ENCODE measurements at places on chromosomes 3 and 15.

DNA sequence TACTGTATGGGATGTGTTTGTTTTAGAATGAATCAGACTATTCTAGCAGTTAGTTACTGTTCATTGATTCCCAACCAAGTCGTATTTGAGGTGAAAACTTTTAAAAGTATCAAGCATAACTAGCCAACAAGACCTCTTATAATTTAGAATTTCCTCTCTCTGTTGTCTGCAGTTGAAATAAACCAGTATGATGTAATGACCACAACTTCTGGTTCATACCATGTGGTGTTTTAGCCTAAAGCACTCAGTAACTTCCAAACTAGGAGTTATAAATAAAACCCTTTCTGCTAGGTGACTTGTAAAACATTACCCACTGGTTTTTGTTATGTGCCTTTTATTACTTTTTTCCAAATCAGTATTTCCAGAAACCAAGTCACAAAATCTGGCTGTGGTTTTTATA, 19.8 kb upstream of the P2RY12 start:
- DNase-seq: no peak

GRCh38 chr15:101103598-101103997, 148.2 kb downstream of the CHSY1 start:
- no peak for DNase-seq

DNA sequence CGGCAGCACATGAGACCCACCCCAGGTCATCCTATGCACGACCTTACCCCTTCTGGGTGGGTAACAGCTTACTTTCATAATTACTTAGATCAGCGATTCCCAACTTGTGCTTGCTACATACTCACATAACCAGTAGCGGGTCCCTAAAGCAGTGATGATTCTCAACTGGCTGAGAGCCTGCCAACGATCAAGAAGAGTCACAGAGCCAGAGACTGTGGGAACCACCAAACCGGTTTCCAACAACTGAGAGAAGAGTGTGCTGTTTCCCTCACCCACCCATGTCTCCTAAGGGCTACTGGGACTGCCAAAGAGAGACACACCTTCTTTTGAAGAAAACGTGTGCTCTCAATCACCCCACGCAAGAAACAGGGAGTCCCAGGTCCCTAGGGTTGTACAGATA, 12.0 kb upstream of the XXYLT1 start:
- DNase-seq: no peak

DNA sequence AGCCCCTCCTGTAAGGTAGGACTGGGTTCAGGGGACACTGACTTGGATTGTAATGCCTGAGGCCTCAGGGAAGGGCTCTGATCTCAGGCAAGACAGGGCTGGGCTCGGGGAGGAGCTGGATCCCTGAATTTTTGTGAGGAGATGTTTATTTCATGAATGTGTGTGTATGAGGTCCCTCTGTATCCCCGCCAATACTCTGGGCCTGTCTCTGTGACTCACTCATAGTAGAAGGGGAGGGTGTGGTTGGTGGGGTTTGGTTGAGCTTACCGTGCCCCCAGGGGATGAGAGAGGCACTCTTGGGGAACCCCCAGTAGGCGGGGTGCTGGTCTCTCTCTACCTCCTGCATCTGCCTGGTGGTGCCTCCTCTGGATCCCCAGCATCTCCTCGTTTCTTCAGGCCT, 28.1 kb downstream of the RPSA start:
- DNase-seq: no peak

- DNase-seq: no peak
These were observed 137.1 kb downstream of the ZNF609 start for GRCh38 chr15:64597477-64597822.

- DNase-seq: no peak
These were observed 50.4 kb downstream of the SLC2A2 start for GRCh38 chr3:170976190-170976519.

- no peak for DNase-seq
These were observed 199.5 kb downstream of the LPP start for GRCh38 chr3:188353426-188353825.

DNA sequence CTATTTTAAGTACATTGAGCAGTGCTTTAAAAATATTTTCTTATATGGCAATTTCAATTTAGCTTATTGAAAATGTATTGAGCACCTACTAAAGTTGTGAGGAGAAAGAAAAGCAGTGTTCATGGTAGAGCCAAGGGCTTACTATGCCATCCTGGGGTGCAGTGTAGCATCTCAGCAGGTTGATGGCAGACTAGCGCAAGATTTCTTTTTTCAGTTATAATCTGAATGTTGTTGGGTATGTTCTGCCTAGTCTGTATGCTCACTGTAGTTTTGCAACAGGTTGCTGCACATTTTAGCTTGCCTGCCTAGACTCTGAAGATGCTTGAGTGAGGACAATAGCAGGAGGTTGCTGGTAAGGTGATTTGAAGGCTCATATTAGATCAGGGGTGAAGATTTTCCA, 103.1 kb upstream of the UNC13C start:
- no peak for DNase-seq

DNA sequence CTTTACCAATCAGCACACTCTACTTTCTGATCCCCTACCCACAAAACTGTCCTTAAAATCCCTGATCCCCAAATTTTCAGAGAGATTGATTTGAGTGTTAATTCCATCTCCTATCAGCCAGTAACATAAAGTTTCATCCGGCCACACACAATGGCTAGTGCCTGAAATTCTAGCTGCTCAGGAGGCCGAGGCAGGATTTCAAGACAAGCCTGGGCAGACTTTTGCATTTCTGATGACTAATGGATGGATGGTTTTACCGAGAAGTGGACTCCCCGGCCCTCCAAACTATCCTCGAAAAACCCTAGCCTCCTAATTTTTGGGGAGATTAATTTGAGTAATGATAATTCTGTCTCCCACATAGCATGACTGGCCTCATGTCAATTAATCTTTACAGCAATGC, 269.8 kb upstream of the POU1F1 start:
- no peak for DNase-seq

DNA sequence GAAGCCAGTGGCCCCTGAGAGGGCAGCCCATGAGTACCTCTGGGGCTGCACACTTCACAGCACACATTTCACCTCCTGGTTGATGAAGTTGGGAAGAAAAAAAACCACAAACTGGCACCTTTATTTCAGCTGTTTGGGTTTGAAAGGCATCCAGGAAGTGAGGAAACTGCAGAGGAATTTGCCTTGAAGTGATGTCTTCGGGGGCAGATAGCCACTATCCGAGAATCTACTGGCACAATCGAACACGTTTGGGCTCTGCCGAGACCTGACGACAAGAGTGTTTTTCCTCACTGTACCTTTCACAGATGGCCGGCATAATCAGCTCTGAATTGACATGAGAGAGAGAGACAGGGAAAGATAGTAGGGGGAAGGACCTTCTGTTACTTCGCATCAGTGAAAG, 59.7 kb downstream of the LRIG1 start:
- DNase-seq: no peak

- DNase-seq: no peak
These were observed 8.7 kb upstream of the ACAP2 start for GRCh38 chr3:195451373-195452015.

DNA sequence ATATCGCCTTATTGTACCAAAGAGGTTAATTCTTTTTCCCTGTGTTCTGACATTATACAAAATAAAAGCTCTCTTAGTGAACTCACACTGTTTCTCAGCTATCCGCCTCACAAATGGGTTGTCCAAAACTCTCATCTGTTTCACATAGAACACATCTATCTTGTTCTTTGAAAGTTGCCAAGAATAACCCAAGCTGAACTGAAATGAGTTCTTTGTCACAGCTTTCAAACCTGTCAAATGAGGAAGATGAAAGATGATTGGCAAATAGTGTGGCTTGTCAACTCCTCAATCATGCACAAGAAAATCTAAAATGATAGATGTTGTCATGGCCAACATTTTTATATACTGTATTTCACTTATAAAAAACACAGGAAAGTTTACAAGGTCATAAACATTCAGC, 168.1 kb upstream of the OSTN start:
- DNase-seq: no peak

DNA sequence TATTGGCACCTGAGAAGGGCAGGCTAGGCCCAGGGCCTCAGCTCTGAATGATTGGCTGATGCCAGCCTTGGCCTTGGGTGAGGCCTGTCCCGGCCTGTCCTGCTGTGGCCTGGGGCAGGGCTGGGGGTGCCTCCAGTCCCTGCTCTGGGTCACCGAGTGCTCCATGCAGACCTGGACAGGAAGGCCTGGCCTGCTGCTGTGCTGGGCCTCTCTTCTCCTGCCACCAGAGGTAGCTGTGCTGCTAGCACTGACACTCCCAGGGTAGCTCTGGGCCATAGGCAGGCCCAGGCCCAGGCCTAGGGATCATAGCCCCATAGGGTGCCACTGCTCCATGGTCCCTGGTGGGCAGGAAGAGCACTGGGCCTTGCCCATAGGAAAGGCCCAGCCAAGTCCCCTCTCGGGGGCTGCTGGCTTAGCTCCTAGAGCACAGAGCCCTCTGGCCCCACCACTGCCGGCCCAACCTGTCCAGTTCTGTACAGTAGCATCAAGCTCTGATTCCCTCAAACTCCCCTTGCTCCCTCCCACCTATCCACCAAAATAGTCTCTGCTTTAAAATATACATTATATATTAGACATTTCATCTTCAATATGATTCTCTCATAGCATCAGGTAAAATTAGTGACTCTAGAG, 18.2 kb downstream of the ABTB1 start:
- peak; percentile 70 for DNase-seq

DNA sequence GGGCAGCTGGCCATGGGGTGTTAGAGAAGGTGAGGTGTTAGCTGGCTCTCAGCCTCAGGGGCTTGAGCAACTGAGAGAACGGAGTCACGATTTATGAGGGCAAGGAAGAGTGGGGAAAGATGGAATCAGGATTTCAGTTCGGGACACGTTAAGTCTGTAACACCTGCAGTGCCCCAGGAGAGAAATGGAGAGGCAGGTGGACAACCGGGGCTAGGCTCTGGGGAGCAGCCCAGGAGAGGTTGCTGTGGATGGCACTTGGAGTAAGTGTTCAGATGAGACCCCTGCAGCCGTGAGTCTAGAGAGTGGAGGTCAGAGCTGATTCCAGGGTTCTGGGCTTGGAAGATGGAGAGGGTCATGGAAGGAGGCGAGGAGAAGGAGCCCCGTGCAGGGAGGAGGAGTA, 237.9 kb downstream of the OCA2 start:
- DNase-seq: peak; percentile 36

- peak; percentile 53 for DNase-seq
These were observed 771.7 kb downstream of the IGSF11 start for GRCh38 chr3:118262800-118263402.

- DNase-seq: no peak
These were observed 15.9 kb downstream of the PFN2 start for GRCh38 chr3:149954812-149955211.

DNA sequence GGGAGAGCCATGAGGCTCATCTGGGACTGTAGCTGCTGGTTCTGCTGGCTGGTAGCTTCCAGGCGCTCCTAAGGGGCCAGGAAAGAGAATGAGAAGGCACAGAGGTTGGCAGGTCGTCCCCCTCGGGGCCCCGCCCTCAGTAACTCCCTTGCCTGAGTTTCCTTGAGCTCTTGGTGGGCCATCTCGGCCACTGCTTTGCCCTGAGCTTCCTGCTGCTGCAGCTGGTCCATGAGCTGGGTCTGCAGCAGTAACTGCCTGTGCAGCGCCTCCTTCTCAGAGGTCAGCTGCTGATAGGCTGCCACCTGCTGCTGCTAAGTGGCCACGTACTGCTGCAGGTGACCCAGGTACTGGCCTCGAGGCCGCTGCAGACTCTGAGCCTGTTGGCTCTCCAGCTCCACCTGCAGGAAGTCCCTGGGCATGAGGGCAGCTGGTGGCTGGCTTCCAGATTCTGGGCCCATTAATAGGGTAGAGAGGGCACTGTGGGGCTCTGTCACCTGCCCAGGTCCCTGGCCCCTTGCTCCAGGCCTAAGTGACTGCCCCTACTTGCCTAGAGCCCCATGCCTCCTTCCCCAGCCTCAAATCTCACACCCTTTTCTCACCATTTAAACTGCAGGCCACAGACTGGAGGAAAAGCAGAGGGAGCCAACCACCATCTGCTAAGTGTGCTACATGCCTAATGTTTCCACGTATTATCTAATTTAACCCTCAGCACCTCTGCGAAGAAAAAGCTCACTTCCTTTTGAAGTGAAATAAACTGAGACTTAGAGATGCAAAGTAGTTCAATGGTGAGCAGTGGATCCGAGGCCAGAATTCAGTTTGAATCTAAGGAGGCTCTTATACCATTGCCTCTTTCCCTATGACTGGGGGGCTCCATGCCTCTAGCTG, 10.8 kb upstream of the VPS33B start:
- no peak for DNase-seq

- DNase-seq: no peak
These were observed 141.5 kb upstream of the EIF1B start for GRCh38 chr3:40167958-40168357.

DNA sequence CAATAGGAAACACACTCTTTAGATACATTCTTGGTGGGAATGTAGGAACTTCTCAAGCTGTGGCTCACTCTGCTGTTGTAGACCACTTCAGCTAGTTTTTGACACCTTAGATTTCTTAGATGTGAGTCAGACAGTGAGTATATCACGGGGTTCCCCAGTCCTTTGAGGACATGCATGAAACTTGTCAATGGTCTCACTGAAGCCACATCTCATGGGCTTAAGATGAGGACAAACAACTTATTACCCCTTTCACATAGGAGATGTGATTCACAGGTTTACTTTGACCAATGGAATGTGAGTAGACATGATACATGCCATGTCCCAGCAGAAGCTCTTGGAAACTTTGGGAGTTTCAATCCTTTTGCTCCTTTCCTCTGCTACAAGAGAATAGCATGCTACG, 325.5 kb downstream of the CHST2 start:
- DNase-seq: no peak

GRCh38 chr3:106963442-106963841, 413.8 kb upstream of the CCDC54 start:
- no peak for DNase-seq

DNA sequence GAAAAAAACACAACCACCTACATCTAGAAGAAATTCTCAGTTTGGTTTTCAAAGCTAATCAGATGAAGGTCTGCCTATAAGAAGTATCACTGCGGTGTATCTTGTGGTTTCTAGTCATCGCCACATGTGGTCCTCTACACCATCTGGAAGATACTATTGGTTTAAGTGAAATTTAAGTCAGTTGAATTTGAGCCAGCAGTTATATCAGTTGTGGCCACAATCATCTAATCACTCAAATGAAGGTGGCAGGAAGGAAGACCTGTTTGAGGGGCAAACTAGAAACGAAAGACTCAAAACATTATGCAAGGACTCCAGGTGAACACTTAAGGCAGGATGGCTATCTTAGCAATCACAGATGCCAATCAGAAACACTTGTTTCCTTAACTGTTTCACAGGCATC, 48.7 kb downstream of the ETV5 start:
- no peak for DNase-seq

DNA sequence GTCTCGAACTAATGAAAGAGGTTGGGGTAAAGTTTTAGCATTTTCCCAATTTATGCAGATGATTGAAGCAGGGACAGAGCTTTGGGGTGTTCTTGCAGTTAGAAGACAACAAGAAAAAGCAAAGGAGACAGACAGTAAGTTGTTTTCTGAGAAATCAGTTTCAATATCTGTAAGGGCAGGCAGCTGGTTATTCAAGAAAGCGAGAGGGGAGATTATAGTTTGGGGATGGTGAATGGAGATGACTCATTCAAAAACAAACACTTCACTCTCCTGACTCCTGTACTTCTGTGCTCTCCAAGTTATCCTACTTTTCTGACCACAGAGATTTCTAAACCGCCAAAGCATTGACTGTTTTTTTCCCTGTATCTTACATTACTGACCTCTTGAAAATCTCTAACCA, 352.0 kb downstream of the GAP43 start:
- DNase-seq: no peak

Measured in RWPE2 (cell line).